ENCODE measurements at places on chromosomes 7 and 10.

DNA sequence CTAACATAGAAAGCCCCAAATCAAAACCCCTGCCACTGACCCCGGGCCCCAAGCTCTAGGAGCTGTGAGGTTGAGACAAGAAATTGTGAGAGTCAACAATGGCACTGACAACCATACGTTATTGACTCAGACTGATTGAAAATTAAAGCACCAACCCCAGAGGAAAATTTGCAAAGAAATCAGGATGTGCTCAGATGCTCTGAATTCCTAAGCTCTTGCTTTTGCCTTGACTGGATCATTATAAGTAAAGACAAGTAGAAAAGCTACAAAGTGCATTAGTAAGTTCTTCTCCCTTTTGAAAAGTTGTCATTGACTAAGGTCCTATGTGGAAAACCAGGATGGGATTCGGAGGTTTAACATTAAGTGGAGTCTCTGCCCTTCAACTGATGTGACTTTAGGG lies 130.2 kb downstream of the SAMD9 start:
- H3K36me3 ChIP-seq: no peaks in the 10 kb centered on the region
- H3K27ac ChIP-seq: no peak overlapping the region
- no peaks in the 10 kb centered on the region for H3K4me1 ChIP-seq
- no peak for DNase-seq
- H3K27me3 ChIP-seq: no peaks in the 10 kb centered on the region

- no peak overlapping the region for H3K4me3 ChIP-seq
- peak; percentile 71 for DNase-seq
- H3K4me1 ChIP-seq: peaks cover 61% of the 10 kb centered on the region
- H3K27ac ChIP-seq: peak overlapping the region; percentile 50
- no peaks in the 10 kb centered on the region for H3K36me3 ChIP-seq
These were observed 92.4 kb upstream of the KLF6 start for GRCh38 chr10:3877211-3878000.

- no peak for DNase-seq
- no peak overlapping the region for H3K27ac ChIP-seq
- H3K27me3 ChIP-seq: peaks cover 24% of the 10 kb centered on the region
These were observed 162.4 kb downstream of the NRF1 start for GRCh38 chr7:129773871-129774270.

DNA sequence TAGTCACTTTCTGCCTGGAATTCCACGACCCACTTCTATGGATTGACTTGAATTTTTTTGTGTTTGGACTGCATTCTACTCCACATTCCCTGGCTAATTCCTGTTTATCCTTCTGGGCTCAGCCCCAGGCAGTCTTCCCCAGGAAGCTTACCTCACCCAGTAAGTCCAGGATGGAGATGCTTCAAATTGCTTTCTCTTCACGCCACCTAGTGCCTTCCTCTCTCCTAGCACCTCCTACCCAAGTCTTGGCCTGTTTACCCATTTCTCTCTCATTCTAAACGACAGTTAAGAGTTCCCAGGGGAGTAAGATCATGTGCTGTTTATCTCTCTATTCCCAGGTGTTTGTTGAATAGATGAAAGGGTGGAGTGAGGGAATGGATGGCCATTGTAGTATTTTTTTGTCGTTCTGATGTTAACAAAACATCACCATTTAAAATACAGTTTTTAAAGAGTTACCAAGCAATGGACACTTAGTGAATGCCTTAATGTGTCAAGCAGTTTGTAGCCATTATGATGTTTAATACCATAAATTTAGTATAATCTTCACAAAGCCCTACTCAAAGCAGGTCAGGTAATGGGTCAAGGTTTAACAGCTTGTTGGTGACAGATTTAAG lies 45.5 kb upstream of the TARP start:
- peaks cover 21% of the 10 kb centered on the region for H3K4me1 ChIP-seq
- H3K27ac ChIP-seq: no peak overlapping the region
- H3K4me3 ChIP-seq: no peak overlapping the region
- H3K27me3 ChIP-seq: no peaks in the 10 kb centered on the region
- H3K36me3 ChIP-seq: no peaks in the 10 kb centered on the region

DNA sequence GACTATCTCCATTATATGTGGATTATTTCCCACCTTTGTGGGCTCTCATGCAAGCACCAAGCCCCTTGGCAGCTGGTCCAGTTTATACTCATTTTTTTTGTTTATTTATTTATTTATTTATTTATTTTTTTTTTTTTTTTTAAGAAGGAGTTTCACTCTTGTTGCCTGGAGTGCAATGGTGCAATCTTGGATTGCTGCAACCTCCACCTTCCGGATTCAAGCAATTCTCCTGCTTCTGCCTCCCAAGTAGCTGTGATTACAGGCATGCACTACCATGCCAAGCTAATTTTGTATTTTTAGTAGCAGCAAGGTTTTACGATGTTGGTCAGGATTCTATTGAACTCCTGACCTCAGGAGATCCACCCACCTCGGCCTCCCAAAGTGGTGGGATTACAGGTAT lies 2.8 kb downstream of the PRTFDC1 start:
- peaks cover 15% of the 10 kb centered on the region for H3K4me1 ChIP-seq
- H3K27me3 ChIP-seq: no peaks in the 10 kb centered on the region
- DNase-seq: no peak
- no peaks in the 10 kb centered on the region for H3K36me3 ChIP-seq
- no peak overlapping the region for H3K27ac ChIP-seq
- H3K4me3 ChIP-seq: no peak overlapping the region

DNA sequence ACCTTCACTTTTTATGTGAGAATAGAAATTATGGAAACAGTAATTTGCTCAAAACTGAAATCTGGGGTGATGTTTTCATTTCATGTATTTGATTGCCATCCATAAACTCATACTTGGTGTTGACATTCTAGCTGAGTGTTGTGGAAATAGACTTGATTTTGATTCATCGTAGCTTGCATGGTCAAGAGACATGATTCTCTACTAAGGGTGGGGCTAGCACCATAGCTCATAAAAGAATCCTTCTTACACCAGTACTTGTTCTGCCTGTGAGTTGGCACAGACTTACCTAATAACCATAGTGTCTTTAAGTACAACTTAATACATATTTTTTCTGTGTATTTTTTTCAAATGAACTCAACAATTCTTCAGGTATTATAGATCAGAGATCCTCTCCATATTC lies 36.6 kb downstream of the RAB18 start:
- no peaks in the 10 kb centered on the region for H3K4me1 ChIP-seq
- no peak overlapping the region for H3K27ac ChIP-seq
- no peak for DNase-seq
- H3K36me3 ChIP-seq: peaks cover 94% of the 10 kb centered on the region
- H3K27me3 ChIP-seq: no peaks in the 10 kb centered on the region
- no peak overlapping the region for H3K4me3 ChIP-seq

GRCh38 chr7:34093276-34093675 lies 187.9 kb downstream of the BMPER start:
- DNase-seq: no peak
- no peaks in the 10 kb centered on the region for H3K4me1 ChIP-seq
- H3K27ac ChIP-seq: no peak overlapping the region
- no peaks in the 10 kb centered on the region for H3K36me3 ChIP-seq

GRCh38 chr10:68870545-68871104 lies 30.5 kb upstream of the DDX50 start:
- H3K36me3 ChIP-seq: no peaks in the 10 kb centered on the region
- DNase-seq: no peak
- no peaks in the 10 kb centered on the region for H3K27me3 ChIP-seq
- no peak overlapping the region for H3K27ac ChIP-seq
- no peak overlapping the region for H3K4me3 ChIP-seq
- H3K4me1 ChIP-seq: no peaks in the 10 kb centered on the region

GRCh38 chr10:122421054-122421625 lies 33.3 kb upstream of the ARMS2 start:
- no peak overlapping the region for H3K27ac ChIP-seq
- no peak for DNase-seq
- no peaks in the 10 kb centered on the region for H3K36me3 ChIP-seq
- no peaks in the 10 kb centered on the region for H3K27me3 ChIP-seq
- H3K4me3 ChIP-seq: no peak overlapping the region

GRCh38 chr10:26468291-26468690 lies 30.1 kb downstream of the APBB1IP start:
- peak overlapping the region; percentile 52 for H3K27ac ChIP-seq
- peaks cover 54% of the 10 kb centered on the region for H3K36me3 ChIP-seq
- no peak for DNase-seq
- no peak overlapping the region for H3K4me3 ChIP-seq
- peaks cover 22% of the 10 kb centered on the region for H3K4me1 ChIP-seq
- H3K27me3 ChIP-seq: no peaks in the 10 kb centered on the region

- H3K4me3 ChIP-seq: no peak overlapping the region
- H3K27ac ChIP-seq: no peak overlapping the region
- H3K4me1 ChIP-seq: peaks cover 26% of the 10 kb centered on the region
- no peaks in the 10 kb centered on the region for H3K36me3 ChIP-seq
- DNase-seq: no peak
These were observed 22.6 kb upstream of the INPP5A start for GRCh38 chr10:132514821-132515520.

GRCh38 chr10:132408367-132408781 lies 11.4 kb downstream of the PWWP2B start:
- no peak overlapping the region for H3K4me3 ChIP-seq
- peaks cover 56% of the 10 kb centered on the region for H3K4me1 ChIP-seq
- DNase-seq: no peak
- peaks cover 28% of the 10 kb centered on the region for H3K36me3 ChIP-seq
- H3K27me3 ChIP-seq: no peaks in the 10 kb centered on the region

DNA sequence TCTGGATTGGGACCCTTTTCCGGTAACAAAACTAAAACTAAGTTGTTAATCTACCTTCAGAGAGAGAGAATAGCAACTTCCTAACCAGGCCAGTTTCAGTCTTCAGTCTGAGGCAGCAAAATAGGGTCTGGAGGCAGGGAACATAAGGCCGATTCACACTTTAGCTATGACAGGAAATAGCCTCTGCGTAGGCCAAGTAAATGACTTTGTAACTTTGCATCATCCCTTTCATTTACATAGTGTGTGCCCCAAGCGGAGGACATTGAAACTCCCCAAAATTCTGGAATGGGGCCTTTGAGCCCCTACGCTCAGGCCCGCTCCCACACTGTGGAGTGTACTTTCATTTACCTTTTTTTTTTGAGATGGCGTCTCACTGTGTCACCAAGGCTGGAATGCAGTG lies 1.7 kb upstream of the UPP1 start:
- peak overlapping the region; percentile 99 for H3K27ac ChIP-seq
- H3K36me3 ChIP-seq: peaks cover 21% of the 10 kb centered on the region
- H3K4me1 ChIP-seq: peaks cover 77% of the 10 kb centered on the region
- DNase-seq: peak; percentile 85
- H3K4me3 ChIP-seq: no peak overlapping the region
- H3K27me3 ChIP-seq: no peaks in the 10 kb centered on the region

DNA sequence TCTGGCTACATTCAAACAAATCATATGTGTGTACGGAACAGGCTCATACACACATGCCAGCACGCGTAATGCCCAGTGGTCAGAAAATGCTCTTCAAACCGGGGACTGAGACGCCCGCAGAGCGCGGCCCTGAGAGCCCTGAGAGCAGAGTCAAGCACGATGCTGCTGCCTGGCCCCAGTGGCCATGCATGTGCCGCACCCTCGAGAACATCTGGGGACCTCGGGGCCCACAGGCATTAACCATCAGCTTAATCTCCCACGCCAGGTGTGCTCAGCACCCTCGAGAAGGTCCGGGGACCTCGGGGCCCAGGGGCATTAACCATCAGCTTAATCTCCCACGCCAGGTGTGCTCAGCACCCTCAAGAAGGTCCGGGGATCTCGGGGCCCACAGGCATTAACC lies 163.1 kb downstream of the PTPRN2 start:
- no peak overlapping the region for H3K4me3 ChIP-seq
- no peaks in the 10 kb centered on the region for H3K27me3 ChIP-seq
- no peak overlapping the region for H3K27ac ChIP-seq
- peaks cover 15% of the 10 kb centered on the region for H3K4me1 ChIP-seq

- H3K27me3 ChIP-seq: no peaks in the 10 kb centered on the region
- H3K36me3 ChIP-seq: no peaks in the 10 kb centered on the region
- no peak for DNase-seq
- H3K27ac ChIP-seq: no peak overlapping the region
- H3K4me3 ChIP-seq: no peak overlapping the region
These were observed 12.8 kb downstream of the OR13A1 start for GRCh38 chr10:45302573-45302972.

DNA sequence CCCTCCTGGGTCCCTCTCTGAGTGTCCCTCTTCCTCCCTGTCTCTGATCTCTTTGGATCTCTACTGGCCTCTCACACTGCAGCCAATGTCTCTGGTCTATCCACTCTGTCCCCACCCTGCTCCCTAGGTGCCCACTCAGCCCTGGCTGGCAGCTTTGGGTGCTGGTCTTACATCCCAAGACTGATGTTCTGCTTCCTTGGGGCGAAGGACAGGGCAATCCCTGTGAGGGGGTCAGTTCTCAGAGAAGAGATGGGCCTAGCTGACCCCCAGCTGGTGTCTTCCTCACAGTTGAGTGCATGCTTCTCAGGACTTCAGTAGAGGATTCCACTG lies 51.7 kb upstream of the CAMK2B start:
- H3K4me3 ChIP-seq: no peak overlapping the region
- H3K36me3 ChIP-seq: no peaks in the 10 kb centered on the region
- peaks cover 13% of the 10 kb centered on the region for H3K4me1 ChIP-seq
- DNase-seq: no peak
- H3K27ac ChIP-seq: no peak overlapping the region

DNA sequence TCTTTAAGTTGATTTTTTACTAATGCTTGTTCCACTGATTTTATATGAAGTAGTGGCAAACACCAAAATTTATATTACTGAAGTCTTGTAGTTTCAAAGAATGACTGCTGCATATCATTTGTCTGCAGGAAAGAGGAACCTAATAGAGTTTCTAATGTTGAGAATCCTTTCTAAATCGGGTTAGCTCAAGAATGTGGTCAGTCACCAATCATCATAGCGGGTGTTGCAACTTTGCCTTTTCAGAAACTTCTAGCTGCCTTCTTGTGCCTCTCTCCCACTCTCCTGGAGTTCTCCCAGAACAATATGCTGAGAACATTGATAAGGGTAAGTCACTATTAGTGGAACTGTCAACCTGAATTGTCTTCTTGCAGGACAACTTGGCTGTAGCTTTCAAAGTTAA lies 524.8 kb upstream of the SORCS1 start:
- peak overlapping the region; percentile 87 for H3K27ac ChIP-seq
- no peaks in the 10 kb centered on the region for H3K27me3 ChIP-seq
- peak overlapping the region; percentile 77 for H3K4me3 ChIP-seq
- DNase-seq: peak; percentile 76
- H3K36me3 ChIP-seq: no peaks in the 10 kb centered on the region

DNA sequence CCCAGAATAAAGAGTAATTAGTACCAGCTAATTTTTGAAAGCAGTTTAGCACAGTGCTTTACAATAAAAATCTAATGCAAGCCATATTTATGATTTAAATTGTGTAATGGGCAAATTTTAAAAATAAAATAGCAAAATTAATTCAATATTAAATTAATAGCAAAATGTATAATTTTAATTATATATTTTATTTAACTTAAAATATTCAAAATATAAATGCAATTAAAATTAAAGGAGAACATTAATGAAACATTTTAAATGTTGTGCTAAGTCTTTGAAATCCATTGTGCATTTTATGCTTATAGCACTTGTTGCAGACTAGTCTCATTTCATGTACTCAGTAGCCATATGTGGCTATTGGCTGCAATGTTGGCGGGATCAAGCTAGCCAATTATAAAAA lies 367.6 kb downstream of the SUGCT start:
- no peak overlapping the region for H3K27ac ChIP-seq
- no peaks in the 10 kb centered on the region for H3K27me3 ChIP-seq
- H3K4me3 ChIP-seq: no peak overlapping the region
- H3K36me3 ChIP-seq: no peaks in the 10 kb centered on the region
- no peaks in the 10 kb centered on the region for H3K4me1 ChIP-seq
- DNase-seq: no peak
